ENCODE measurements at places on chromosomes 5 and 9. TPM values are rescaled to one million over a fixed set of nuclear protein-coding genes. Genes with fewer than 3 reads are reported as not detected.

Gene CDKN2B
- total RNA-seq = 2.3 TPM

Gene C1QTNF3
- total RNA-seq = 3.0 TPM

Gene PPP2R2B
- 2.0 TPM for total RNA-seq

DNA sequence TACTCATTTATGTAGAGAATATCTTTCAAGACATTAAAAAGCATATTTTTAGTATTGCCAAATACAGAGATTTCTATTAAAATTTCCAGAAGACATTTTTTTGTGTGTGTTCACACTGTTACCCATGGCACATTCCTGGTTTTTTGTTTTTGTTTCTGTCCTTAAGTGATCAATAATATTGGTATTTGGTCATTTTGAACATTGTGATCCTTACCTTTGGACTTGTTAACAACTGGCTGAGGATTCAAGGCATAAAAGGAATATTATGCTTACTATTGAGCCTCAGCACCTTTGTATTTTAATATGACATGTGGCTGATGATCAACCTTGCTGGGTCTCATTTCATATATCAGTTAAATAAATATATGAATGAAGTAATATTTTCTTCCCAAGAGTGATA lies 41.9 kb downstream of the ITGA1 start:
- no peak for DNase-seq
- H3K4me1 ChIP-seq = peaks cover 19% of the 10 kb centered on the region
- no peak overlapping the region for H3K27ac ChIP-seq
- H3K27me3 ChIP-seq = no peaks in the 10 kb centered on the region
- H3K36me3 ChIP-seq = peaks cover 14% of the 10 kb centered on the region

GRCh38 chr9:18896004-18896403 lies 137.0 kb downstream of the SAXO1 start:
- peaks cover 15% of the 10 kb centered on the region for H3K4me1 ChIP-seq
- peaks cover 10% of the 10 kb centered on the region for H3K27me3 ChIP-seq
- no peak for DNase-seq
- H3K4me3 ChIP-seq = no peak overlapping the region
- no peak overlapping the region for H3K27ac ChIP-seq

GRCh38 chr9:37337301-37337890 lies 85.1 kb upstream of the GRHPR start:
- H3K27ac ChIP-seq = no peak overlapping the region
- no peaks in the 10 kb centered on the region for H3K4me1 ChIP-seq
- no peak overlapping the region for H3K4me3 ChIP-seq
- H3K27me3 ChIP-seq = no peaks in the 10 kb centered on the region

- H3K27ac ChIP-seq = no peak overlapping the region
- no peak for DNase-seq
- H3K36me3 ChIP-seq = no peaks in the 10 kb centered on the region
- no peaks in the 10 kb centered on the region for H3K27me3 ChIP-seq
Measured at GRCh38 chr9:80492221-80492620, 920.5 kb downstream of the TLE4 start.

Data from activated CD8-positive, alpha-beta T cell treated with anti-CD3 and anti-CD28 coated beads, Interleukin-2, amount 10 ng/mL, durations not matched to agents 7 days and 5 days (primary cell).